NCI-H187 treated with DMSO at 0.1 percent for 48 hours (cell line): ENCODE measurements at places on chromosomes 13 and 19.

DNA sequence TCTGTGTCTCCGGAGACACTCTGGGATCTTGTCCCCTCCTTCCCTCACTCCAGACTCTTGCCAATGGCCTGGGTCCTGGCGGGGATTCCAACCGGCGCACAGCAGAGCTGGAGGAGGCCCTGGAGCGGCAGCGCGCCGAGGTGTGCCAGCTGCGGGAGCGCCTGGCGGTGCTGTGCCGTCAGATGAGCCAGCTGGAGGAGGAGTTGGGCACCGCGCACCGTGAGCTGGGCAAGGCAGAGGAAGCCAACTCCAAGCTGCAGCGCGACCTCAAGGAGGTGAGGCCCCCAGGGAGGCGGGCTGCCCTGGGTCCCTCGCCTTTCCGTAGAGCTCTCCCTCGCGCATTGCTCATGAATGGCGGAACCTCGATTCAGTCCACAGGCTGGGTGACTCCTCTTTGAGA is 11.0 kb downstream of the PPFIA3 start:
- DNase-seq, result no peak

DNA sequence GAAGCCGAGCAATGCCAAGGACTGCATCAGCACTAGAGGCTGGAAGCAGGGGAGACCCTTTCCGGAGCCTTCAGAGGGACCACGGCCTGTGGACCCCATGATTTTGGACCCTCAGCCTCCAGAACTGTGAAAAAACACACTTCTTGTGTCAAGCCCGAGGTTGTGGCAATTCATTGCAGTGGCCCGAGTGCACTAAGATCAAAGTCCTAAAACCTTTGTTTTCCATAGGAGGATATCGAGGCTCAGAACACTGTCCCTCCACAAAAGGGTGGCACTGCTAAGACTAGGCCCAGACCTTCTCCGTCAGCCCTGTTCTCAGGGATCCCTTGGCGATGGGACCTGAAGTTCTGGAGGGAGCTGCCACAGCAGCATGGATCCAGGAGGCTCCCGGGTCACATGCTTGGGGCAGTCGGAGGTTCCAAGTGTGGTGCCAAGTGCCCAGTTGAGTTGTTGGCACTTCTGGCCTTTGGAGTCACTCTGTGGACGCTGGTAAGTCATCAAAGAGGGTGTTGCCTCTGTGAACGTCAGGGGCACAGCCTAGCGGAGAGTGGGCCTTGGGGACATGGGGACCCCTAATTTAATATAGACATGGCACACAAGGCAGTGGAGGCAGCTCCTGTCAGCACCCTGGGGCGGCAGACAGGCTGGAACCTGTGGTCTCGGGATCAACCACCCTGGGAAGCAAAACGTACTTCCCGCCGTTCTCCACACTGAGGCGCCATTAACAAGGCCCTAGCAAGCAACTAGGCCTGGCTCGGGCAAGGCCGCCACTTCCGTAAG is 199.2 kb downstream of the COL4A1 start:
- no peak for DNase-seq

- no peak for DNase-seq
Measured at GRCh38 chr19:50764409-50764808, 5.9 kb upstream of the GPR32 start.

DNA sequence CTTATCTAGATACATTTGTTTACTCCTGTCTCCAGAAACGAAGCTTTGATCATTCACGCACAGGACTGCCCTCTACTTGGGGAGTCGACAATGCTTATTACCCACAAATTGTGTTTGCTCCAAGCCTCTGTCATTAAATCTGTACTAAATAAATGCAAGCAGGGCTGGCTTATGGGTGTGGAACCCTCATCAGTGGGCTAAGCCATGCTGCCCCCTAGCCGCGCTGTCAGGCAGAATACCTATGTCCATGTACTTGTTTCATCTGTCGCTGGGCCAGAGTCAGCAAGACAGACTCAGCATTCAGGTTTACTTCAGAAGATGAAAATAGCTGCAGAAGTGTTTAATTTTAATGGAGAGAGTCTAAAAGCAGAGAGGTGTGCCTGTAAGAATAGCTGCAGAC is 110.0 kb upstream of the PRR20A start:
- no peak for DNase-seq

DNA sequence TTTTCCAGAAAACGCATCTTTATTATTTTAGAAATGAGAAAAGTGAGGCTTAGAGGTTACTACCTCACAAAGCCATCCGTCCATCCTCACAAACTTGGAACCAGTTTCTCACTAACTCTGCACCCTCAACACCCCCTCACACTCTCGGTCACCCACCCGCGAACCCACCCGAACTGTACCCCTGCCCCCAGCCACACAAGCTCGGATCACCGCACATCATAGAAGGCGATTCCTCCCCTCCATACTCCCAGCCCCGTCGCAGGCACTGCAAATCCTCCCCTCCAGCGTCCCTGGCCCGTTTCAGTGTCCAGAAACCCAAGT is 238 bp downstream of the ZNF260 start:
- no peak for DNase-seq
